ENCODE measurements at places on chromosomes 2 and 18. TPM values are rescaled to one million over a fixed set of nuclear protein-coding genes. Genes with fewer than 3 reads are reported as not detected.

DNA sequence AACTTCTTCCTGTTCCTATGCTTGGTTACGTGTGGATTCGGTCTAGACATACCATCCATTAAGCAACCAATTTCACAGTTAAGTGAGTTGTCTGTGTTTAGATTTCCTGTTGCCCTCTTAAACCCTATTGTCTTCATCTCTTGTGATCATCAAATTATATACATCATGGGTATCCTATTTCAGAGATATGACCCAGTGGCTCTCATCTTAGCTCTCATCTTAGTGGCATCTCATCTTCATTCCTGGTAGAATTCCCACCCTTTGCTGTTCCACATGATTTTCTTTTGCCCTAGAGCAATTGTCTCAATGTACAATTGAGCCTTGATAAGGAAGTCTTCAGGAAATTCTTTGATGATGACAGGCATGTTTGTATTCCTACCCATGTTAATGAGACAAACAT, 29.4 kb upstream of the FN1 start:
- DNase-seq = no peak

- DNase-seq = no peak
Observed at GRCh38 chr2:189876271-189876670, 92.0 kb downstream of the PMS1 start.

DNA sequence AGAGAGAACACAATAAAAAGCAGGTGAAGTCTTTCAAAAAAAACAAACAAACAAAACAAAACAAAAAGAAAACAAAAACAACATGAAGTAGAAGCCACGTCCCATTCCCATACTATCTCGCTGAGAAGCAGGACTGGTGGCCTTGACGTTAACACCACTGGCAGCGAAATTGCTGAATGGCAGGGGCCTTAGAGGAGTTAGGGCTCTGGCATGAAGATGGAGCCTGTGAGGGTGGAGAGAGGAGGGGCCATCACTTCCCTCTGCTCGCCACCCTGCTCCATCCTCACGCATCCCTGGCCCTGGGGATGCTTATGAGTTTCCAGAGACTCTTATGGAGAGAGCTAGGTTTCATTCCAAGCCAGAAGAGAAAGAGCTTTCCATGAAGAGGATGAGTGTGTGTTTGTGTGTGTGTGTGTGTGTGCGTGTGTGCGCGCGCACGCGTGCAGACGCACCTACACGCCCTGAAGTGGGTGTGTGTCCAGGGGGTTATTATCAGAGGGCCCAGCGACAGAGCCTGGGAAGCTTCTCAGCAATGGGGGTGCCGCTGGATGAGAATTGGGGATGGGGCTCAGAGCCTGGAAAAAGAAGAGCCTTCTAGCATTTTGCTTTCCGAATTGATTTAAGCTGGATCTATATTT, 20.4 kb upstream of the IMPA2 start:
- DNase-seq = no peak

Gene CYP27A1
- polyA plus RNA-seq = 56.8 TPM

- DNase-seq = no peak
Observed at GRCh38 chr2:150212722-150213171, 274.7 kb downstream of the RND3 start.

- DNase-seq = no peak
Observed at GRCh38 chr18:33010149-33010548, 237.3 kb upstream of the KLHL14 start.

Gene HNMT
- polyA plus RNA-seq = 64.2 TPM

GRCh38 chr2:20299113-20299512, 51.5 kb downstream of the PUM2 start:
- DNase-seq = no peak

Gene KRTCAP3
- polyA plus RNA-seq = 6.1 TPM

- no peak for DNase-seq
Observed at GRCh38 chr18:76064998-76065397, 430.0 kb downstream of the ZNF516 start.

- no peak for DNase-seq
Observed at GRCh38 chr2:25082002-25082622, 40.2 kb downstream of the EFR3B start.

Measured in right renal pelvis (tissue), 4 donors.